ENCODE measurements at places on chromosomes 11 and 22.

GRCh38 chr11:104432981-104433380 is 269.0 kb upstream of the PDGFD start:
- no peak for DNase-seq

GRCh38 chr11:18567081-18567480 is 21.5 kb downstream of the UEVLD start:
- DNase-seq, result no peak

GRCh38 chr11:133826866-133827265 is 18.4 kb downstream of the SPATA19 start:
- DNase-seq, result no peak

DNA sequence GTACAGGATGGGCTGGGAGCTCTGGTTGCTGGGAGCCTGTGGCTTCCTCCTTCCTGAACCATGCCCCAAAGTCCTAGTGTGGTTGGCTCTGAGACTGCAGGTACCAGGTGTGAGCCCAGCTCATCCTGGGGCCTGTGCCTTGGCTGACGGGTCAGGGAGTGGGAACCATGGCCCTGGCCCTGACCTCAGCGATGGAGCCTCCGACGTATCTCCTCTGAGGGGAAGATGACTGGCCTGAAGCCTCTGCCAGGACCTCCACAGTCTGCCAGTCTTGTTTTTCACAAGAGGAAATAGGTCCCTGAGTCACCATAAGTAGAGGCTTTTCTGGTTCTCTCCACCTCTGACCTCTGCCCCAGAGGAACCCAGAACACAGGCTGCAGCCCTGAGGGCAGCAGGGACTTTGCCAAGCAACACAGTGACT is 3.4 kb downstream of the RCE1 start:
- no peak for DNase-seq
